ELF-1 (cell line): ENCODE measurements at places on chromosomes 16 and 17.

GRCh38 chr16:72815348-72816318 is 232.3 kb downstream of the ZFHX3 start:
- no peak for DNase-seq

DNA sequence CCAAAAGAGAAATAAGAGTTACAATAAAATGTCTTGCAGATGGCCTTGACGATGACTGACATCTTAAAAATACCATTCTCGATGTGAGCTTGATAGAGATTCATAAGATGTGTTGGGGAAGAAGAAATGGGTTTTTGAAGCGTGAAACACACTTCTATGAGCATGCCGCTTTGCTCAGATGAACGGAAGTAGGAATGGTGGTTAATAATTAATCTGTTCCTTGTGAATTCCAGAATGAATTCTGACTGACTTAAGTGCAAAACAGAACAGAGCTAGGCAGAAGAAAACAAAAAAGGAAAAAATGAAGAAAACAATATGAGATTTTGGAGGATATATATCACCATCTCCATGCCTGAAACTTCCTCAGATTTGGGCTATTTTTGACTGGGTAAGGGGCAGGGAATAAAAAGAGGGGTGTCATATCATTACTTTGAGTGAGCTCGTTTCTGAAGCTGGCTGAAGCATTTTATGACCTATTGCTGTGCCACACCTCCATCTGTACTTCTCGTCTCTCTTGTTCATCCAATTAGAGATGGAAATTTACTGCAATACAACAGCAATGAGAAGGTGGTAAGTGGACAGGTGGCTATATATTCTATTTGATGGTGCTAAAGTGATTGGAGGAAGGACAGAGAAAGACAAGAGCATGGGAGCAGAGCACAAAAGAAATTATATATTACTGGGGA is 1152.0 kb upstream of the CDH8 start:
- no peak for DNase-seq

- no peak for DNase-seq
Observed at GRCh38 chr17:45934044-45934979, 40.0 kb downstream of the MAPT start.

GRCh38 chr17:14833201-14833785 is 431.8 kb downstream of the PMP22 start:
- DNase-seq, result no peak

- DNase-seq, result peak; percentile 85
Observed at GRCh38 chr17:48012151-48012520, 25.5 kb downstream of the COPZ2 start.

DNA sequence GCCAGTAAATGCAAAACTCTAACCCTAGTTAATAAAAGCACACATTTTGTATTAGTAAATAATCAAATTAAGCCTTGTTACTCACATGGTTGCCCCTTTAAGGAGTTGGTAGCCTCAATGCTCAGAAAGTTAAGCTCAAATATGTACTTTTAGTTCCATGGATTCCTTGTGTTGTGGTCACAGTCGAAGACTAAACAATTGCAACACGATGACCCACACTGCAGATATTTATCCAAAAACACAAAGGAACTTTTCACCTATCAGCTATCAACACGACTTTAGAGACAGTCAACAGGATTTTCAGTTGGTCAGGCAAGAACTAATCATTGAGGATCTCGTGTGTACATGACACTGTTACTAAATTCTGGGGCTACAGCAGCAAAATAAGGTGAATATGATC is 47.4 kb upstream of the NUDT7 start:
- DNase-seq, result no peak

DNA sequence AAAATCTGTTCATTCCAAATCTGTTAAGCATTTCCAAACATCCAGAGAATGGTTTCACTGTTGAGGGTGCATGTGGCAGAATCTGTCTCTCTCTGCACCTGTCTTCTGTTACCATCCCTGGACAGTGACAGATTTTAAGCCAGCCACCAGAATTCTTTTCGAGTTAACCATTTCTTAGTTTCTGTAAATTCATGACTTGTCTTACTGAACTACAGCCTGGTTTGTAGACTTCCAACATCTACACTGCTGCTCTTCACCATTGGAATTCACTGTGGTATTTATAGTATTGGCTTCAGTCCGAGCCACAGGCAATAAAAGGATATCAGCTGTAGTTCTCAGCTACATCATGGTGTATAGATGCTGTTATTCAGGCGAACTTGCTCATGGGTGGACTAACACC is 47.6 kb downstream of the GOSR1 start:
- no peak for DNase-seq

GRCh38 chr17:68326681-68327080 is 35.4 kb downstream of the ARSG start:
- no peak for DNase-seq

- DNase-seq, result no peak
Observed at GRCh38 chr16:66287416-66287815, 79.1 kb upstream of the CDH5 start.

DNA sequence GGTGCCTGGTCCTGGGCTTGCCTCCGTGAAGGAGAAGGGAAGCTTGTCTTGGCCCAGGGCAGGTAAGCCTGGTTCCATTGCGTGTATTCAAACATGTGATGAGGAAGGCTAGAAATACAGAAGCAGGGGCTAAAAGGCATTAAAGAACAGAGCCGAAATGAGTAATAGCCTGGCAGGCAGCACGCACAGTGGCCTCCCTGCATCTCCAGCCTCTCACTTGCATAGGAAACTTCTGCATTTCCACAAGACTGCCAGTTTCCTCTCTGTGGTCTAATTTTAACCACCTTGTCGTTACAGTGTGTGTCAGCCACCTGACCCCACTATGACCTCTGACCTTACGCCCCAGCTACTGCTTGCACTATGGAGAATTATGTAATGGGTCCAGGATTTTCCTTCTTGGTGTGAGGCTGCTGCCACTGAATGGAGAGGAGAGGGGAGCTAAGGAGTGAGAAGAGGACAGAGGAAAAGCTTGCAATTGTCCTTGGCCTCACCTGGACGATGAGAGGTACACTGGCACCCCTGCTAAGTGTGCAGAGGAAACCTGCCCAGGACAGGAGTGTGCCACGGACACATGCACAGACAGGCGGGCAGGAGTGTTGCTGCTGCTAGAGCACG is 32.8 kb downstream of the HIC1 start:
- DNase-seq, result no peak

DNA sequence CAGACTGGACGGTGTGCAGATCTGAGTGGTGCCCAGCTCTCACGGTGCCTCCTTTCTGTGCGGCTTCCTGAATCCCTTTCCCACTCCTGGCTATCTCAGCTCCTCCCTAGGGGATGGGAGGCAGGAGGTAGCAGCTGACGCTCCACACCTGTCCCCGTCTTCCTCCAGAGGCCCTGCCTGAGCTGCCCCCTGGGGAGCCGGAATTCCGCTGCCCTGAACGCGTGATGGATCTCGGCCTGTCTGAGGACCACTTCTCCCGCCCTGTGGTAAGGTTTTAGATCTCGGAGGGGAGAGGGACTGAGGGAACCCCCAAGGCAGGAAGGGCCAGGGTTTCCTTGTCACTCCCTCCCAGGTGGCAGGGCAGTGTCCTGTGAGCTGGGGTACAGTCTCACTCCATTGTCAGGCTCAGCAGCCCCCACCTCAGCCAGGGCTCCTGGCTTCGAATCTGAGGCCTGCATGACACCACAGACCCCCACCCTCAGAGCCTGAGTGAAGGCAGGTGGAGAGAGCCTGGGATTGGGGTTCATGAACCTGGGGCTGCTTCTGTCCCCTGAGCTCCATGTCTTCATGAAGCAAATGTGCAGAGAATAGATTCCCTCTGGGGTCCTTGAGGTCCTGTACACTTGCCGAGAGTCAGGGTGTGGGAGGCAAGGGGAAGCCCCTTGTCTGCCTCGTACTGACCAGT is 6.6 kb downstream of the DEF8 start:
- DNase-seq, result no peak

- no peak for DNase-seq
Observed at GRCh38 chr16:1494711-1495110, 1.6 kb downstream of the TELO2 start.

DNA sequence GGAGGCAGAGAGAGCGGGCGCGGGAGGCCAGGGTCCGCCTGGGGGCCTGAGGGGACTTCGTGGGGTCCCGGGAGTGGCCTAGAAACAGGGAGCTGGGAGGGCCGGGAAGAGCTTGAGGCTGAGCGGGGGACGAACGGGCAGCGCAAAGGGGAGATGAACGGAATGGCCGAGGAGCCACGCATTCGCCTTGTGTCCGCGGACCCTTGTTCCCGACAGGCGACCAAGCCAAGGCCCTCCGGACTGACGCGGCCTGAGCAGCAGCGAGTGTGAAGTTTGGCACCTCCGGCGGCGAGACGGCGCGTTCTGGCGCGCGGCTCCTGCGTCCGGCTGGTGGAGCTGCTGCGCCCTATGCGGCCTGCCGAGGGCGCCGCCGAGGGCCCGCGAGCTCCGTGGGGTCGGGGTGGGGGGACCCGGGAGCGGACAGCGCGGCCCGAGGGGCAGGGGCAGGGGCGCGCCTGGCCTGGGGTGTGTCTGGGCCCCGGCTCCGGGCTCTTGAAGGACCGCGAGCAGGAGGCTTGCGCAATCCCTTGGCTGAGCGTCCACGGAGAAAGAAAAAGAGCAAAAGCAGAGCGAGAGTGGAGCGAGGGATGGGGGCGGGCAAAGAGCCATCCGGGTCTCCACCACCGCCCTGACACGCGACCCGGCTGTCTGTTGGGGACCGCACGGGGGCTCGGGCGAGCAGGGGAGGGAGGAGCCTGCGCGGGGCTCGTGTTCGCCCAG is 1.2 kb upstream of the CBX4 start:
- peak; percentile 63 for DNase-seq

GRCh38 chr17:41823141-41823524 is 10.3 kb downstream of the FKBP10 start:
- no peak for DNase-seq

DNA sequence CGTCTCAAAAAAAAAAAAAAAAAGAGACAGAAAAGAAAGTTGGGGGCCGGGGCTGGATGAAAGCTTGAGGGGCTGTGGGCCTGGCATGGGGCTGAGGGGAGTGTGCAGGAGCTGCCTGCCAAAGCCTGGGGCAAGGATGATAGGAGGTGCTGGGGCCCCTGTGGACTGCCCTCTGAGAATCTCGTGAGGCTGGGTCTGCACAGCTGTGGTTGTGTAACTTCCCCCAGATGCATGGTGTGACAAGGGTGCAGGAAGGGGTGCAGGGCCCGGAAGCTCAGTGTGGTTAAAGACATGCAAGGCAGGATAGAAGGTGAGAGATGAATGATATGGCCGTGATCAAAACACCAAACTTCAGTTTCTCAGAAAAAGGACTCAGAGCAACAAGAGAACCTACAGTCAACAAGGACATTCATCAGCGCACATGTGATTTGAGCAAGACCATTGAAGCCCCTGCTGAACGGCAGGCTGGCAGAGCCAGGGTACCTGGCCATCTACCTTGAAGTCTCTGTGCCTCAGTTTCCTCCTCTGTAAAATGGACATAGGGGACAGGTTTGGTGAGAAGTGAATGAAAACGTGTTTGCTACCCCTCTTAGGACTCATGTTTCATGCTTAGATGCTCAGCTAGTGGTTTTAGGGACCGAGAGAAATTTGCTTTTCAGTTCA is 9.6 kb downstream of the IL32 start:
- no peak for DNase-seq

DNA sequence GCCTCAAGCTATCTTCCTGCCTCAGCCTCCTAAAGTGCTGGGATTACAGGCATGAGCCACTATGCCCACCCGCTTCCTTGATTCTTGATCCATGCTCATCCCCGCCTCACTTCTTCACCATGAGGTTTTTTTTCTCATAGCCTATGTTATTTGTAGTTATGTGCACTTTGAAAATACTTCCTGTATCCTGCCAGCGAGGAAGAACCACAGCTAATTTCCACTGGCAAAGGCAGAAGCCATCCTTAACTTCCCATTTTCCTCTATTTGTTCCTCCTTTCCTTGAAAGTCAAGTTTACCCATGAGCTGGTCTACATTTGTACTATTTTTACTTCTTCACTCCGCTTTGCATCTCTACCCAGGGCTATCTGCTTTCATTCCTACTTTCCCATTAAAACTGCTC is 189.7 kb upstream of the ZFHX3 start:
- no peak for DNase-seq

GRCh38 chr16:47538472-47538871 is 77.3 kb downstream of the PHKB start:
- peak; percentile 40 for DNase-seq

DNA sequence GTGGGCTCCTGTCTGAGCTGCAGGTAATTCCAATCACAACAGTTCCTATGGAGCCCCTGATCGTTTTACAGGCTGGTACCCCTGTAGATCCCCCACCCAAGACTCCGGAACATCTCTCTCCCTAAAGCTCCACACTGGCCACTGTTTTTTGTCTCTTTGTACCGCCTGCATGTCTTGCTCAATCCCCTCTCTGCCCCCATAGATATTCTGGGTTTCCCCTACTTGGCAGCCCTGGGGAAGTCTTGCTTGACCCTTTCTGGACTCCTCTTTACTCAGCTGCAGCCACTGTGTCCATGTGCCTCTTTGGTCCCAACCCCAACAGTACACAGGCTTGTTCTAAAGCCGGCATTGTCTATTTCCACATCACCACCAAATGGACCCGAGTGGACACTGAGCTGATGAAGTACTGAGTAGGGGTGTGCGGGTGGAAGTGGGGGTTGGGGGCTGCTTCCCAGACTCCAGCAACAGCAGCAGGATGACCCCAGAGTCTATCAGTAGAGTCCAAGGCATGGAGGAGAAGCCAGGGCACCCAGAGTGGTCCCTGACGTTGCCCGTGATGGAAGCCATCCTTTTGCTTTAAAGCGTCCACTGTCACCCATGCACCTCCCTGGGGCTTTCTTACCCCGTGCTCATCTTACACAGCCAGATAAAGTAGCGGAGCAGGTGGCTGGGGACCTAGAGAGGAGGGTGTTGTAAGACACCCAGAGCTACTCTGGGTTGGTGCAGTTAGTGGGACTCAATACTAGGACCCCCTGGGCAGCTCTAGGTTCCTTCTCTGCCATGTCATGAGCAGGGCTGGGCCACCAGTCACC is 6.4 kb downstream of the CD300LB start:
- DNase-seq, result no peak

DNA sequence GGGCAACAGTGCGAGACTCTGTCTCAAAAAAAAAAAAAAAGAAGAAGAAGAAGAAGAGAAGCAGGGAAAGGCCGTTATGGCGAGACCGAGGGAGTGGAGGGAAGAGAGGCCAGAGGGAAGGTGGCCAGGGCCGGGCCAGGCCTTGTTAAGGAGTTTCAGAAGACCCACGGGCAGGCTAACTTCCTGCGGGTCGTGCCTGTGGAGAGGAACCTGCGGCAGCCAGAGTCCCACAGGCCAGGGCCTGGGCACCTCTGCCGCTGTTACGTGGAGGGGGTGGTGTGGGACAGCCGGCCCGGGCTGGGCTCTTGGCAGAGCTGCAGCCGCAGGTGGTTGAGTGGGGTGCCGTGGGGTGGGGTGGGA is 5.4 kb downstream of the WDR81 start:
- DNase-seq, result no peak

- DNase-seq, result peak; percentile 73
Observed at GRCh38 chr16:73058616-73059409, 10.9 kb upstream of the ZFHX3 start.
